ENCODE measurements at places on chromosomes 7 and 10.

- DNase-seq: no peak
Measured at GRCh38 chr7:128122576-128123290, 91.5 kb upstream of the LRRC4 start.

DNA sequence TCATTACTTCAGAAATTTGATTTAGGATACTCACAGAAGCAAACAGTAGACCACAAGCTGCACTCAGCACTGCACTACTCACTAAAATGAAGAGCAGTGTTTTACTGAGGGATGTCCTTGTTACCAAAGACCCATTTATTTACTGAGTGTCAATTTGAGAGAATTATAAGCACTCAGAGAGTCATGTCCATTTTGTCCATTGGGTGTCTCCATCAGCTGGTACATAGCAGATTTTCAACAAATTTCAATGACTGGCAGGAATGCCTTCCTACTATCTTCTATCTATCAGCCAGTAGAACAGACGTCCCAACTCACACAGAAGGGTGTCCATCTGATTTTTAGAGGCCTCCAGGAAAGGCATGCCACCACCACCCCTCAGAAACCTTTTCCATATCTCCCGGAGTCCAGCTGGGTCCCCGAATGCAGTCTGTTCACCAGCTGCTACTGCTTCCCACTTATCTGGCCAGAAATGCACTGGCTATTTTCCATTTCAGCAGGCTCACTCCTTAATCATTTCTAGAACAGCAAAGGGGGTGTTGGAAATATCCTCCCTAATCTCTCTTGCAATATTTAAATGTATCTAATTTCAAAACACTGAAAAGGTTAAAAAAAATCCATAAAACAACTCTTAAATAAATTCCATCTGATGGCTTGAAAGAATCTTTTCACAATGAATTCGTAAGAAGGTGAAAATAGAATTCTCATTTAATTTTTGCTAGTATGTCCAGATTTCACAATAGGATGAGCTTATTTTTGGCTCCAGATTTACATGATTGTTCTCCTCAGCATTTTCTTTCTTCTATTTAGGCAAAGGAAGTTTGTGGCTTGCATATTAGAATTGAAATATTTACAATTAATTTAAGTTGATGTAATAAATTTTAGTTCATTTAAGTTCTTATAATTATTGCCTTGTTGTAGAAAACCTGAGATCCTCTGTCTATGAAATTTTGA, 1164.0 kb upstream of the CELF2 start:
- no peak for DNase-seq

- DNase-seq: no peak
Measured at GRCh38 chr10:110444004-110444337, 53.7 kb upstream of the DUSP5 start.

DNA sequence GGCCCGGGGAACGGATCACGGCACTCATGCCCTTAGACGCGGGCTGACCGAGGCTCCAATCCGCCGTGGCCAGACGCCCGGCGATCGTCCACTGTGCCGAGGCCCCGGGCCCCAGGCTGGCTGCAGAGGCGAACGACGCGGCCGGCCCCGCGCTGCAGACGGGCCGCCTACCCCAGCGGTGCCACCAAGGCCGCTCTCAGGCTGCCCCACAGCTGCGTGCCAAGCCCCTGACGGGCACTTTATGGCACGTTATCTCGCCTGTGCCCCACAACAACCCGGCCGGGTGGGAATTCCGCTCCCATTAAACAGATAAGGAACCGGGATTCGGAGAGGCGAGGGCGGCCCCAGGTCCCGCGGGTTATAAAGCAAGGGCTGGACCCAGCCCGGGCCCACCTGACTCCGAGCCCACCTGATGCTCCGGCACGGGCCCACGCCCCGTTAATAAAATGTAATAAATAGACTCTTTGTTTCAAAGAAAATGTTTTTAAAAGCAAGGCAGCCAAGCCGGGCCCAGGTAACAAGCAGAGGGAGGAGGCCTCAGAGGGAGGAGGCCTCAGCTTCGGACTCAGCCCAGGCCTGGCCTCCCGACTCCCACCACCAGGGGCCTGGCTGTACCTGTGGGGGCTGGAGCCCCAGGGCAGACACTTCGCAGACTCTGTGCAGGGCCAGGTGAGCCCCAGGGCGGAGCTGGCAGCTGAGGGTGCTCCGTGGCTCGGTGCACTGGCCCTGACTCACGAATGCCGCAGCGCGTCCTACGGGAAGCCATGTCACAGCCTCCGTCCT, 79.7 kb downstream of the FOXL3 start:
- DNase-seq: no peak

GRCh38 chr7:99129001-99129400, 14.9 kb downstream of the SMURF1 start:
- no peak for DNase-seq

DNA sequence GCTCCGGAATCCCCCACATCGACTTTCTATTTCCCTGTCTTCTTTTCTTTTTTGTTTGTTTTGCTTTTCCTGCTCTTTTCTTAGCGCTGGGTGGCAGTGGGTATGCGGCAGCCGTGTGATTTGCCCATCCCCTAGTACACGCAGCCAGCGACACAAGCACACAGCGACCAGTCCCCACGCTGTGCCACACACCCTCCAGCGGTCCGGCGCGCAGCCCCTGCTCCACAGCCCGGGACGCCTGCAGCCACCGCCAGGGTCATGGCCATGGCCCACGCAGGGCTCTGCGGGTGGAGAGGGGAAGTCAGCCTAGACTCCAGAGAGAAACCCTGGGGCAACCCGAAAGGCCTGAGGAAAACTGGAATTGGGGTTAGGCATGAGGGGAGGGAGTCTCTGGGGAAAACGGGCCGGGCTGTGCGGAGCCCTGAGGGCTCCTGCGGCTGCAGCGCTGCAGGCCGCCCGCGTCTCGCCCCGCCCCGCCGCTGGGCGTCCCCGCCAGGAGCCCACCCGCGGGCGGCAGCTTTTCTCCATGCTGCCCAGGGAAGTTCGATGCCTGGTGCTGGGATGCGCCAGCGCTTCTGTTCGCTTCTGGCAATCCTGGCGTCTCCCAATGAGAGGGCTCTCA, 2.5 kb downstream of the CHRM2 start:
- no peak for DNase-seq

- DNase-seq: no peak
Measured at GRCh38 chr10:24826009-24826408, 102.3 kb upstream of the ARHGAP21 start.

GRCh38 chr7:131924857-131925256, 368.4 kb upstream of the PODXL start:
- DNase-seq: no peak

GRCh38 chr10:62058476-62058875, 157.0 kb downstream of the ARID5B start:
- no peak for DNase-seq

DNA sequence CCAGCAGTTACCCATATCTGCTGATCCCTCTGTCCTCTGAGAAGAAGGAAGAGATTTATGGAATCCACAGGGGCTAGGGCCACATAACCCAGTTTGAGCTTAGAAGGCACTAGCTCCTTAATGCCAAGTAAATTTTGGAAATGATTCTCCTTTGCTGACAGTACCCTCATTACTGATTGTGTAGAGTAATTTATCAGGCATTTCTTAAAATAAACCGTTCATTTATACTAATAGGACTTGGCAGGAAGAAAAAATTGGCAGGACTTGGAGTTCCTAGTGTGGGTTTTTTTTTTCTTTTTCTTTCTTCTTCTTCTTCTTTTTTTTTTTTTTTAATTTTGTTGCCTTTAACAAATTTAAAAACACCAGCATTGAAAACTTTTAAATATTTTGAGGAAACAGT, 645.7 kb downstream of the SUGCT start:
- no peak for DNase-seq

- no peak for DNase-seq
Measured at GRCh38 chr10:46266306-46266985, 20.4 kb upstream of the ANTXRL start.

DNA sequence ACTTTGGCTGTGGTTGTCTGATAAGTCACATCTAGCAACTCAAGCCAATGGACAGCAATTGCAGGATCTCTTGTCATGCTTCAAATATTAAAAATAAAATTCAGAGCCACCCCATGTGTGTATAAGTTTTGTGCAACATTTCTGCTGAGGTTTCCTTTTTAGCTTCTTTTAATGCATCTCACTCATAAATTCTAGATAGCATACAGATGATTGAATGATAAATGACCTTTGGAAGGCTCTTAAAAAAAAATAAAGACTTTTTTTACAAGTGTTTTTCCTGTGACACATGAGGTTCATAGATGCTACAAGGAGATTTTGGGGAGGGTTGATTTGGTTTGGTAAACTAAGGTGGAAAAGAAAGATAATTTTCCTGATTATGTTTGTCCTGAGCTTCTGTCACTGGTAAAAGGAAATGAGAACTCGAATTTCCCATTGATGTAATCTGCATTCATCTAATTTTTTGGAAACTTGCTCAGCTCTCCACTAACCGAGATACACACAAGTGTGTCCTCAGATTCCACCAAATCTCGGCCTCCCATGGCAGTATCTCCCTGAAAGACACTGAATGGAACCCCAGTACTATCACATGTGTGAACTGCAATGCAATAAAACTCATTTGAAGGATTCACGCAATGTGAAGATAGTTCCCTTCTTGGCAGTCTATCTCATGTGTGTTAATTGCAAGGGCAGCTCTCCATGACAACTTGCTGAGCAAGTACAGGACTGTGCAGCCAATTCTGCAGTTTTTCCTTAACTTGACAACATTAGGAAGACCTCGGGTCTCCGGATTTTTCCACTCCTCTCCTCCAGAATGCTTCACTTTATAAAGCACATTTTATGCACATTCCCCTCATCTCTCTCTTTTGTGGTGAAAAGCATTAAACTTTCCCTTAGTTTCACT, 185.4 kb upstream of the PFKP start:
- DNase-seq: no peak
